ENCODE measurements at places on chromosomes 6 and 20. TPM values are rescaled to one million over a fixed set of nuclear protein-coding genes. Genes with fewer than 3 reads are reported as not detected.

GRCh38 chr6:155126727-155127439 lies 131.8 kb downstream of the TIAM2 start:
- no peak for DNase-seq

- no peak for DNase-seq
These were observed 213.7 kb downstream of the CDKAL1 start for GRCh38 chr6:20747991-20748390.

GRCh38 chr20:11844691-11845090 lies 73.0 kb upstream of the BTBD3 start:
- no peak for DNase-seq

GRCh38 chr6:44672841-44673240 lies 285.3 kb downstream of the CDC5L start:
- DNase-seq, result no peak

GRCh38 chr6:4316867-4317400 lies 181.6 kb upstream of the ECI2 start:
- peak; percentile 65 for DNase-seq

DNA sequence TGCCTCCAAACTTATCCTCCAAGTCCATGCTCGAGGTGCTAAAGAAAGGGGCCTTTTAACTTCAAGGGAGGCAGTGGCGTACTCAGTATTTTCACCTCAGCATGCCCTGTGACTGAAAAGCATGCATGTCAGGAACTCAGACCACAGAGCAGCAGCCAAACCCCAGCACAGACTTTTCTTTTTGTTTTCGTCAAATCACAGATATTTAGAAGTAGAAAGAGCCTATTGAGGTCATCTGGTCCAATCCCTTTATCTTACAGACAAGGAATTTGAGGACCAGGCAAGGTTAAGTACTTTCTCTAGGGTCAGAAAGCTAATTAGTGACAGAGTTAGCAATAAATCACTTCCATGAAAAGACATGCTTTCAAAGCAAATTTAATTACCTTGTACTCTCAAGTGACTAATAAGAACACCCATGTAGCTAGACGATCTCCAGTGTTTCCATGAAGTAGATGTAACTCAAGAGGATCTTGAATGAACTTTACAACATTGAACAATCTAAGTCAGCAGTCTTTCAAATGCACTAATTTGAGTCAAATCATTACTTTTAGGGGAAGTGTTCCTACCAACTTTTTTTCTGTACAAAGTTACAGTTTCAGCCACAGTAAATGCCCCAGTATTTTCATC lies 35.9 kb downstream of the MOXD1 start:
- no peak for DNase-seq

GRCh38 chr6:136757150-136757549 lies 35.1 kb downstream of the MAP3K5 start:
- DNase-seq, result no peak

GRCh38 chr20:8633366-8633765 lies 435.5 kb upstream of the PLCB4 start:
- no peak for DNase-seq

DNA sequence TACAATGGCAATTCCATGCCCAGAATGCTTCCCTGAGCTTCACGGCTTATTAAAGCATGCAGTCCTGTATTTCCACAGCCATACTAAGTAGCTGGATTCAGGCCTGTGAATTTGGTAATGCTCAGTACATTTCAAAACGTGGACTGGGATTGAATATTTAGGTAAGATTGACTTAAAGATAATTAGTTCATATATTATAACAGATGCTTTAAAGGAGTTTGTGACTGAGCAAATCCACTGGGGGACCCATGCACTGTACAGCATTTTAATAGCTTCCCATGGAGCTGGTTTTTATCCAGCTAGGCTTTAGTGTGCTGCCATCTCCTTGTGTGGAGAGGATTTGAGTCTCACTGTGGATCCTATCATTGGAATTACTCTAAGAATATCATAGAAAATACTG lies 420.9 kb upstream of the FLRT3 start:
- no peak for DNase-seq

DNA sequence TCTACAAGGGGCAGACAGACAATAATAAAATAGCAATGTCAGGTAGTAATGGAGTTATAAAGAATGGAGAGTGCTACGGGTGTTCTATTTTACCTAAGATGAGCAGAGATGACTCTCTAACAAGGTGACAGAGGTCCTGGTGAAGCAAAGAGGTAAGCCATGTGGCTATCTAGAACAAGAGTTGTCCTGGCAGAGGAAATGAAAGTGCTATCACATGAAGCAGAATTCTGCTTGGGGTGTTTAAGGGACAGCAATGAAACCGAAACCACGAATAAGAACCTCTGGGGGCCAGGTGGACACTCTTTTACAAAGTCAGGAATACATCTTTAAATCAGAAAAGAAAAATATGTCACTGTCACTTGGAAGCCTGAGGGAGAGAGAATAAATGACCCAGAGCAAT lies 37.9 kb upstream of the IRAK1BP1 start:
- no peak for DNase-seq

DNA sequence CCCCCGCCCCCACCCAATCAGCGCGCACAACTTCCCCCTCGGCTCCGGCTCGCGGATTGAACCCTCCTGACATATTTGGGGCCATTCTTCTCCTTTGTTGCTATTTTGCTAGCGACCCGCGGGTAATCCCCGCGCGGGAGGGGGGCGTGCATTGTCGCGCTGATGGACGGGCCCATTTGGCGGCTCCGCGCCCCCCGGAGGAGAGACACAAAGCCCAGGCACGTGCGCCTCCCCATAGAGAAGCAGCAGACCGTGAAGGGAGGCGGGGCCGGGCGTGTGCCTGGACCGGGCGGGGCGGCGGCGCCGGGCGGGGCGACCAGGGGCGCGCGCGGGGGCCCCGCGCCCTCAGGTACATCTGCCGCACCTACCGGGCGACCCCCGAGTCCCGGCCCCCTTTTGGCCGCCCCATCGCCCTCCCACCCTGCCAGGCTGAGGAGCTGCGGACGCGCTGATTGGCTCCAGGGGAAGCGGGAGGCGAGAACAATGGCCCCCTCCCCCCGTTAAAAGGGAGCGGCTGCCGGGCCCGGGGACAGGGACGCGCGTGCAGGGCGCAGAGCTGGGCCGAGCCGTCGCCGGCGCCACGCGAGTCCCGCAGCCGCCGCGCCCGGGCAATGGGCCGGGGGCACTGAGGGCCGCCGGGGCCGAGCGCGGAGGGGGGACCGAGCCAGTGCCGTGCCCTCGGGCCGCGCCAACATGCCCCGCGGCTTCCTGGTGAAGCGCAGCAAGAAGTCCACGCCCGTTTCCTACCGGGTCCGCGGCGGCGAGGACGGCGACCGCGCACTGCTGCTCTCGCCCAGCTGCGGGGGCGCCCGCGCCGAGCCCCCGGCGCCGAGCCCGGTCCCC lies at the start of gene INSM1:
INSM1 (plus strand) TSS at position 530 of the 843 bp plus-strand sequence; CDS start at position 694, 164 bp downstream.
- no peak for DNase-seq

- DNase-seq, result no peak
These were observed 101.0 kb downstream of the ADAT2 start for GRCh38 chr6:143349530-143349929.

DNA sequence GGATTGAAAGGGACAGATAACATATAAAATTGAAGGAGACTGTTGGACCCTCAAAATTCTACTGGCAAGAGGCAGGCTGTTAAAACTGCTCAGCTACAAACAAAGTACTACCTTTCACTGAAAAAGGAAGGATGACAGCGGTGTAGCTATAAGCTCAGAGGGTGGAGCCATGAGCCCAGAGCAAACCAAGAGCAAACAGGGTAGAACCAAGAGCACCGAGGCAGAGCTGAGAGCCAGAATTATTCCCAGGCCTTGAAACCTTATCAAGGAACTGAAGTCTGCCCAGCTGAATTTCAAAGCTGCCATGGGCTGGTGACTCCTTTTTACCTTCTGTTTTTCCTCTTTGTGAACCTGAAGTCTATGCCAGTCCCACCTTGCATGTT lies 74.7 kb upstream of the SLC4A11 start:
- no peak for DNase-seq

- no peak for DNase-seq
These were observed 36.8 kb downstream of the YTHDF1 start for GRCh38 chr20:63178889-63179686.

DNA sequence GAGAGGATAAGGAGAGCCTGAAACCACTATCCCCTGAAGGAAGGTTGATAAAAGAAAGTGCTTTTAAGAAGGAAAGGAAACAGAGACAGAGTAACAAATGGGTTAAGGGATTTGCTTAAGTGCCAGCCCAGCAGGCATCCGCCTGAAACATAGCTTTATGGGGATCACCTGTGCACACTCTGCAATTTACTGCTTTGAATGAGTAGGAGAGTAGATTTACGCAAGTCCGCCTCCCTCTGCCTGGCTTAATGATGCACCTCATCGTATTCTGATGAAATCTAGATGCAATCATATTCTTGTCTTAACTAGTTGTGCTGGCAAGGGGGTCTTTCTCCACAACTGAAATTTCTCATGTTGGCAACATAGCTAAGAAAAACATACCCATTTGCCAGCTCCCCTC lies 101.1 kb upstream of the ID4 start:
- no peak for DNase-seq

GRCh38 chr20:42610070-42610469 lies 579.6 kb downstream of the PTPRT start:
- no peak for DNase-seq

- no peak for DNase-seq
These were observed 7.4 kb downstream of the FAM209B start for GRCh38 chr20:56540415-56540814.

DNA sequence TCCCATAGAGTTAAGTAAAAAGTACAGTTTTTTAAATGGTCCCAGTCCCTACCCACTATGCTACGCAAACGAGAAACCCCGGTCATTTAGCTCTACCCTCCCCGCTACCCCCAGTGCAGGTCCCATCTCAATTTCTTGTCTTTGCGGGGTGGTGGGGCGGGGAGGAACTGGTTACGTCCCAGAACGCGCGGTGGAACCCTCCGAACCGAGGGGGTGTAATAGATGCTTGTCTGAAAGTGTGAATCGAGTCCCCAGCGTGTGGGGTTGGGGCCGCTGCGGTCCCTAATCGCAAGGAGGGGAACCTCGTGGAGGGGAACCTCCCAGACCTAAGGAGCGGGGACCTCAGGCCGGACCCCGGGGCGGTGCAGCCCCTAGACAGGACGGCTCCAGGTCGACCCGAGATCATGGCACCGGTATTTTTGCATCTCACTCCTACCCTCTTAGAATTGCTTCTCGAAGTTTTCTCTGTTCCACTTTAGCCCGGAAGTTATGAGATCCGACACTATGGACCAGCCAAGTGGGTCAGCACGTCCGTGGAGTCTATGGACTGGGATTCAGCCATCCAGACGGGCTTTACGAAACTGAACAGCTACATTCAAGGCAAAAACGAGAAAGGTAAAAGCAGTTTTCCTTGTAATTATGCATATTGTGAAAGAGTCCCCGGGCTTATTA lies 779 bp downstream of the HEBP2 start:
- DNase-seq, result no peak

Gene BCL2L1
- total RNA-seq, result 79.0 TPM

Gene TBCC
- total RNA-seq, result 19.0 TPM

Gene COQ3
- 26.3 TPM for total RNA-seq

Gene RGS17
- total RNA-seq, result 0.14 TPM

Gene TGM3
- not detected for total RNA-seq

Gene NHLRC1
- 0.98 TPM for total RNA-seq

Gene RIPOR3
- 6.3 TPM for total RNA-seq

Gene DTD1
- 14.1 TPM for total RNA-seq

Gene CDH26
- total RNA-seq, result 0.93 TPM

Gene TPMT
- total RNA-seq, result 10.9 TPM

Data from heart left ventricle (tissue), 16 donors.